Neural crest cell (in vitro differentiated cells): ENCODE measurements at places on chromosomes 5 and 9. TPM values are rescaled to one million over a fixed set of nuclear protein-coding genes. Genes with fewer than 3 reads are reported as not detected.

DNA sequence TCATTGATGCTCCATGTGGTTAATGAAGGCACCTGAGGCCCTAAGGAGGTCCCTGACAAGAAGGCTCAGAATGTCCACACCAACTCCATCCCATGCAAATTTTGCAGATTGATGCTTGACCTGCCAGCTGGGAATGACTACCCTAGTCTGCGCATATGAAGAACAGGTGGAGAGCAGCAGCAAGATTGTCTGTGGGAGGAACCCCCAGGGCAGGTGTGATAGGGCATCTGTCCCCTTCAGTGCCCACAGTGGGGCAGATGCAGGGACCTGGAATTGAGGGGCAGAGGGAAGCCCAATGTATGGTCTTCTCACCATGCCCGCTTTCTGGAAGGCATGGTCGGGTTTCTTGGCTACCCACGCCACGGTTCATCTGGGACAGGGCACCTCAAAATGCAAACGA is 79.6 kb downstream of the MACROH2A1 start:
- H3K4me1 ChIP-seq: no peaks in the 10 kb centered on the region
- no peak overlapping the region for H3K4me3 ChIP-seq
- no peak for DNase-seq
- H3K27ac ChIP-seq: no peak overlapping the region

- no peak for DNase-seq
- peaks cover 7% of the 10 kb centered on the region for H3K36me3 ChIP-seq
- H3K27me3 ChIP-seq: no peaks in the 10 kb centered on the region
- H3K4me1 ChIP-seq: peaks cover 4% of the 10 kb centered on the region
- H3K4me3 ChIP-seq: no peak overlapping the region
These were observed 394.5 kb downstream of the BNC2 start for GRCh38 chr9:16475996-16476395.

GRCh38 chr9:114680259-114681001 is 1.6 kb downstream of the TEX48 start:
- no peaks in the 10 kb centered on the region for H3K36me3 ChIP-seq
- H3K4me1 ChIP-seq: no peaks in the 10 kb centered on the region
- H3K4me3 ChIP-seq: no peak overlapping the region
- no peak overlapping the region for H3K27ac ChIP-seq
- DNase-seq: no peak
- H3K27me3 ChIP-seq: peaks cover 4% of the 10 kb centered on the region

GRCh38 chr5:5421149-5421960 is 1.1 kb upstream of the ICE1 start:
- peak overlapping the region; percentile 94 for H3K4me3 ChIP-seq
- no peak for DNase-seq
- H3K36me3 ChIP-seq: no peaks in the 10 kb centered on the region
- H3K27me3 ChIP-seq: no peaks in the 10 kb centered on the region
- H3K4me1 ChIP-seq: peaks cover 17% of the 10 kb centered on the region

DNA sequence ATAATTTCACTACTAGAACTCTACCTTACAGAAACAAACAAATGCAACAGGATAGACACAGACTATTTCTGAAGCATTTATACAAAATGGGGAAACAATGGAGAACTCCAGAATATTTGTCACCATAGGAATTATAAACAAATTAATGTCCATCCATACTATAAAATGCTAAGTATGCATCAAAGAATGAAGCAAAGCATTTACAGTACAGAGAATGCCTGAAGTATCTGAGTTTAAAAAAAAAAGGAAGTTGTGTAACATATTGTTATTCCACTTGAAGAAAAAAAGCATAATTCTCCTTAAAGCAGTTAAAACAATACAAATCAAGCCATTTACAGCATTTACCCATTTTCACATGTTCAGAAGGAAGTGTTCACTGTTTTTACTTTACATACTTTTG is 53.0 kb downstream of the DROSHA start:
- DNase-seq: no peak
- no peak overlapping the region for H3K27ac ChIP-seq
- peaks cover 11% of the 10 kb centered on the region for H3K36me3 ChIP-seq
- H3K27me3 ChIP-seq: no peaks in the 10 kb centered on the region

GRCh38 chr5:150043657-150044328 is 42.6 kb downstream of the CSF1R start:
- H3K36me3 ChIP-seq: peaks cover 19% of the 10 kb centered on the region
- no peaks in the 10 kb centered on the region for H3K27me3 ChIP-seq
- no peak for DNase-seq
- no peak overlapping the region for H3K27ac ChIP-seq
- no peak overlapping the region for H3K4me3 ChIP-seq

GRCh38 chr9:106878081-106878837 is 15.3 kb downstream of the ZNF462 start:
- peaks cover 25% of the 10 kb centered on the region for H3K36me3 ChIP-seq
- H3K4me1 ChIP-seq: peaks cover 71% of the 10 kb centered on the region
- H3K27me3 ChIP-seq: no peaks in the 10 kb centered on the region

DNA sequence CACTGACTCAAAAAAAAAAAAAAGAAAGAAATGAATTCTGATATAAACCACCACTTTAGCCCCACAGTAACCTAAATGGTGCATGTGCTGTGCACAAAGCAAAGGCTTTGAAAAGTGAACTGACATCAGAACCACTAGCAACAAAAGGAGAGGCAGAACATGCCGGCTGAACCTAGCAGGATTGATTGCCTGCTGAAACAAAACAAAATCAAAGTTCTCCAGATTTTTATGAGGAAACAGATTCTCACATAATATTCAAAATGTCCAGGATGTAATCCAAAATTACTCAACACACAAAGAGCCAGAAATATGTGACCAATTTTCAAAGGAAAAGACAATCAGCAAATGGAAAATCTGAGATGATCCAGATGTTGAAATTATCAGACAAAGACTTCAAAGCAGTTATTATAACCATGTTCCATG is 37.9 kb downstream of the UBTD2 start:
- H3K36me3 ChIP-seq: peaks cover 22% of the 10 kb centered on the region
- H3K4me1 ChIP-seq: peaks cover 34% of the 10 kb centered on the region
- H3K4me3 ChIP-seq: no peak overlapping the region
- peak overlapping the region; percentile 35 for H3K27ac ChIP-seq

GRCh38 chr5:35066260-35066795 is 18.6 kb upstream of the AGXT2 start:
- no peak for DNase-seq
- no peaks in the 10 kb centered on the region for H3K36me3 ChIP-seq
- no peaks in the 10 kb centered on the region for H3K4me1 ChIP-seq
- peak overlapping the region; percentile 20 for H3K27ac ChIP-seq

DNA sequence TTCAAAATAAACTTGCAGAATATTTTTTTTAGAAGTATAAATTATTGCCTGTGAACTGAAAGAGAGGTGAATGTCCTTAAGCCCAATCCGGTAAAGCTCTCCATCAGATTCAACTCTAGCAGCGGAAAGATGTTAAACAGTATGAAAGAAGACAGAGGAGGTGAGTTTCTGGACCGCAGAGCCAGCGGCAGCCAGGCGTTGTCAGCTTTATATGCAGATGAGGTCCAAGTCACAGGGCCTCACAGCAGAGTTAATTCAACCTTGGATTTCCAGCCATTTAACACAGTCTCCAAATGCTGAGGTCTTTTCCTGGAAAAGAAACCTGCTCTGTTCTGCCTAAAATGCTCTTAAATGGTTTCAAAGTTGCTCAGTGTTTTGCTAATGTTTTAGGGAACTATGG is 75.5 kb downstream of the OTULIN start:
- H3K36me3 ChIP-seq: peaks cover 3% of the 10 kb centered on the region
- no peaks in the 10 kb centered on the region for H3K27me3 ChIP-seq
- no peak overlapping the region for H3K27ac ChIP-seq
- no peak overlapping the region for H3K4me3 ChIP-seq

DNA sequence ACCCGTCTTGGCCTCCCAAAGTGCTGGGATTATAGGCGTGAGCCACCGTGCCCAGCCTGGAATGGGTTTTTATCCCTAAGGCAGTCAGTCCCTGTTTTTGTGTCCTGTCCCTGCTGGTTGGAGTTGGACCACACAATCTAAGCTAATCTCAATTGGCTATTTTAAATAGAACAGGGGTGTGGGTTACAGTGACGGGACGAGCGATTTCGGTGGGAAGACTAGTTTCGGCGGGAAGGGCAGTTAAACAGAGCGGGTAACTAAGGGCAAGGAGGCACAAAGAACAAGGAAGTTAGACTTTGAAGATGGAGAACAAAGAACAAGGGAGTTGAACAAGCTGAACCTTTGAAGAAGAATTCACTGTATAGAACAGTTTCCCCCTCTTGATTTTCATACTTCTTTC is 1.4 kb downstream of the GTF3C5 start:
- peak overlapping the region; percentile 94 for H3K27ac ChIP-seq
- H3K27me3 ChIP-seq: no peaks in the 10 kb centered on the region
- peaks cover 16% of the 10 kb centered on the region for H3K36me3 ChIP-seq
- peaks cover 41% of the 10 kb centered on the region for H3K4me1 ChIP-seq
- DNase-seq: no peak
- peak overlapping the region; percentile 98 for H3K4me3 ChIP-seq

DNA sequence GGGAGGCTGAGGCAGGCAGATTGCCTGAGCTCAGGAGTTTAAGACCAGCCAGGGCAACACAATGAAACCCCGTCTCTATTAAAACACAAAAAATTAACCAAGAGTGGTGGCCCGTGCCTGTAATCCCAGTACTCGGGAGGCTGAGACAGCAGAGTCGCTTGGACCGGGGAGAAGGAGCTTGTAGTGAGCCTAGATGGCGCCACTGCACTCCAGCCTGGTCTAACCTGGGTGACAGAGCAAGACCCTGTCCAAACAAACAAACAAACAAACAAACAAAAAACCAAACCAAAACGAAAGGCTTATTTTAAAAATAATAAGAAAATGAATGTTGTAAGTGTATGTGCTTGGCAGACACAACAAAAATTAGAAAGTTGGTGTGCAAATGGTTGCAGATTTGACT is 536.3 kb upstream of the PTPRD start:
- no peaks in the 10 kb centered on the region for H3K36me3 ChIP-seq
- no peak overlapping the region for H3K27ac ChIP-seq
- peak; percentile 2 for DNase-seq
- H3K27me3 ChIP-seq: no peaks in the 10 kb centered on the region

- no peak overlapping the region for H3K27ac ChIP-seq
- peaks cover 4% of the 10 kb centered on the region for H3K4me1 ChIP-seq
- no peak for DNase-seq
These were observed 178.3 kb upstream of the ACOT12 start for GRCh38 chr5:81572201-81572600.

- no peak for DNase-seq
- H3K36me3 ChIP-seq: no peaks in the 10 kb centered on the region
- no peak overlapping the region for H3K4me3 ChIP-seq
- no peaks in the 10 kb centered on the region for H3K27me3 ChIP-seq
These were observed 22.4 kb upstream of the PPP2CA start for GRCh38 chr5:134248256-134248655.

- DNase-seq: no peak
- no peaks in the 10 kb centered on the region for H3K27me3 ChIP-seq
- H3K4me3 ChIP-seq: no peak overlapping the region
- no peak overlapping the region for H3K27ac ChIP-seq
These were observed 195.0 kb downstream of the PDE4D start for GRCh38 chr5:59698207-59699178.

- no peak overlapping the region for H3K4me3 ChIP-seq
- H3K36me3 ChIP-seq: no peaks in the 10 kb centered on the region
- peaks cover 18% of the 10 kb centered on the region for H3K4me1 ChIP-seq
- DNase-seq: no peak
These were observed 94.6 kb upstream of the PTCH1 start for GRCh38 chr9:95611354-95611753.

- no peaks in the 10 kb centered on the region for H3K27me3 ChIP-seq
- DNase-seq: no peak
- H3K4me1 ChIP-seq: no peaks in the 10 kb centered on the region
- H3K4me3 ChIP-seq: no peak overlapping the region
- peak overlapping the region; percentile 14 for H3K27ac ChIP-seq
- no peaks in the 10 kb centered on the region for H3K36me3 ChIP-seq
These were observed 983.0 kb upstream of the PTPRD start for GRCh38 chr9:11595756-11596155.

DNA sequence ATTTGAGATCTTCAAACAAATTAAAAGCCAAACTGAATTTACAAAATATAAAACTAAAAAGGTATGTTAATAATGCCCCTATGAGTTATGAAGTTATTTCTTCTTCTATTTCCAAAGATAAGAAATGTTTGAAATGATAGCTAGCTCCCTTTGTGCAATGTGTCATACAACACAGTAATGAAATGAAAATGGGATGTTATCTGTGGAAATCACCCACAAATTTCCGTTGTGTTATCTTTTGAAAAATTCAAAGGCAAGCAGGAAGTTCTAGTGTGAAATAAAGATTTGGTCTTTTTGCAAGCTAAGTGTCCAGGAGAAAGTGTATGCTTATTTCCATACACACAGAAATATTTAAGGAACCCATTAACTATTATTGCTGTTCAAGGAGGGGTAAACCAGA is 375.3 kb upstream of the PRR16 start:
- H3K36me3 ChIP-seq: no peaks in the 10 kb centered on the region
- H3K27ac ChIP-seq: no peak overlapping the region
- H3K27me3 ChIP-seq: no peaks in the 10 kb centered on the region

DNA sequence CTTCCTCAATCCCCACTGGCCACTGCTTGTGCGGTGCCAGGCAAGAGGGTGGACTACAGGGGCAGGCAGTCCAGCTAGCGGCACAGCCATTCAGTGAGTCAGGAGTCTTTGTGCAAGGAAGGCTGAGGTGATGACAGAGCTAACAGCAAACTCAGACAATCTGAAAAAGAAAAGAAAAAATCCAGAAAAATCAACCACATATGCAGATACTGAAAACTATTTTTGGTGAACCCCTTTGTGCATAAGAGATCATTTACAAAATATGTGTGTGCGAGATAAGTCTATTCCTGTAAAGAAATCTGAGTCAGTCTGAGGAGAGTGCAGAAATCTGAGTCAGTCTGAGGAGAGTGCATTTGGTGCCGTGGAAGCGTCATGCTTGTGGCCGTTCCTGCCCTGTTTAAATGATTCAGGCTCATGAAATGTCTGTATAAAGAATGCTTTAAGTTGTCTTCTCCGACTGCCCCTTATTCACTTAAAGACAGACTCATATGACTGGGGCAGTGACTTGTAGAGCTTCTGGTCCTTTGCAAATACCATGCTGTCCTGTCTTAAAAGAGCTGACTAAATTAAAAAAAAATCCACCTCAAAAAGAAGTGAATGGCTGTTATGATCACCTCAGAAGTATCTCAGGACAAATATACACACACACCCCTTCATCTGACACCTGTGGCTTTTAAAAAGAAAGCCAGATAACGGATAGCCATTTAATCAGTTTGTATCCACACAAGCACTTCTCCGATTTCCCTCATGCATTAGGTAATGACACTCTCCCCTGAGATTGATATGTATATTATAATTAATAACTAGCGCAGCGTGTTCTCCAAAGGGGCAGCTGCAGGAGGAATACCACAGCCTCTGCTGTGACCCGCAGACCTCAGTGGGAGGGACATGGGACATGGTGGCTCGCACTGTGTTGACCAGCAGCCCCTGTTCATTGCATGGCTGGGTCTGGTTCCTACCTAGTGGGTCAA is 47.3 kb downstream of the TRIO start:
- peak overlapping the region; percentile 9 for H3K27ac ChIP-seq
- H3K27me3 ChIP-seq: no peaks in the 10 kb centered on the region
- H3K4me1 ChIP-seq: peaks cover 35% of the 10 kb centered on the region
- H3K36me3 ChIP-seq: no peaks in the 10 kb centered on the region
- no peak for DNase-seq
- H3K4me3 ChIP-seq: no peak overlapping the region

GRCh38 chr9:14144215-14144614 is 169.7 kb downstream of the NFIB start:
- DNase-seq: no peak
- H3K4me1 ChIP-seq: peaks cover 16% of the 10 kb centered on the region
- H3K27ac ChIP-seq: no peak overlapping the region
- no peaks in the 10 kb centered on the region for H3K27me3 ChIP-seq
- H3K36me3 ChIP-seq: peaks cover 3% of the 10 kb centered on the region

Gene WDR31
- 3.5 and 3.6 TPM in 2 replicates for total RNA-seq

Gene EMB
- 16.9 and 20.5 TPM in 2 replicates for total RNA-seq

Gene ARSK
- total RNA-seq: 7.8 and 8.9 TPM in 2 replicates
